ENCODE measurements at places on chromosomes 7 and 10.

DNA sequence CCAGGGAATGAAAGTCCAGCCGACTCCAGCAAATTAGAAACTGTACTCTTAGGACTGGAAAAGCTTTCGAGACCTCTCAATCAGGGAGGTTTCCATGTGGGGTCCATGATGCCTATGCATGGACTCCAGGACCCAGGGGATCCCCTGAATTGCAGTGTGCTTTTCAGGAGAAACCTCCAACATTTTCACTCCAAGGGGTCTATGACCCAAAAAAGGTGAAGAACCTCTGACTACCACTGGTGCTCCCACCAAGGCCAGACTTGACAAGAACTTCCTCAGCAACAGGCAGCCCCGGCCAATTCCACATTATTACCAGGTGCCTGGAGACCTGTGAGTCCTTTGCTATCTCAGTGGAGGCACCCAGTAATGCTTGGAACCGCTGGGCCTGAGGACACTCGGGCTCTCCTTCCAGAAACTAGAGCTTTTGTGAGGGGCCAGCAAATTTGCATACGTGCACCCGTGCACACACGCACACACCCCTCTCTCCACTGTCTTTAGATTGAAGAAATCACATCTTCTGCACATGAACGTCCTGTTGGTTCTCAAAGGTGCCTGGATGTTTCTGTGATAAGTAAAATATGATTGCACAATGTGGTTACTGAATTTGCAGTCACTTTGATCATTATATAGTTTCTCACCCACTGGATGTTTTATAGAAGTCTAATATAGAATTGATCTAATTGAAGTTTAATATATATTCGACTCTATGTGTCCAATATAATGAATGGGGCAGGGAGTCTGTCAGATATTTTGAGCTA is 54.7 kb downstream of the SYPL1 start:
- DNase-seq: no peak

DNA sequence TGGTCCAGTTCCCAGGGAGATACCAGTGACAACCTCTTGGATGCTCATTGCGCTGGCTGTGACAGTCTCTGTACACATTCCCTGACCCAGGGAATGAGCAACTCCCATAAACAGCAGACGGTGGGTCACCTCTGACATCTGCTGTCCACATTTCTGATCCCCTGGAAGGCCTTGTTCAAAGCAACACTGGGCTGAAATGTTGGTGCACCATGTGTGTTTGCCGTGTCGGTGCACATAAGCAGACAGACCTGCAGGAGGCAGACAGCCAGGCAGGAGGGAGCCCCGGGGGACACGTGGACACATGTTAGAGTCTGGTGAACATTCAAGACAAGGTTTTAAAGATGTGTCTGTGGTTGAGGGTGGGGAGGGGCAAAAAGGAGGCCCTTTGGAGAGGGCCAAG is 254.9 kb downstream of the PLXNA4 start:
- peak; percentile 26 for DNase-seq

GRCh38 chr10:68067508-68067907 is 7.6 kb downstream of the HERC4 start:
- no peak for DNase-seq

GRCh38 chr7:37448636-37449361 is at the start of gene ELMO1:
Gene ELMO1 (minus strand): TSS chr7:37448864. CDS start chr7:37342690, 106,174 bp downstream.
- DNase-seq: no peak

DNA sequence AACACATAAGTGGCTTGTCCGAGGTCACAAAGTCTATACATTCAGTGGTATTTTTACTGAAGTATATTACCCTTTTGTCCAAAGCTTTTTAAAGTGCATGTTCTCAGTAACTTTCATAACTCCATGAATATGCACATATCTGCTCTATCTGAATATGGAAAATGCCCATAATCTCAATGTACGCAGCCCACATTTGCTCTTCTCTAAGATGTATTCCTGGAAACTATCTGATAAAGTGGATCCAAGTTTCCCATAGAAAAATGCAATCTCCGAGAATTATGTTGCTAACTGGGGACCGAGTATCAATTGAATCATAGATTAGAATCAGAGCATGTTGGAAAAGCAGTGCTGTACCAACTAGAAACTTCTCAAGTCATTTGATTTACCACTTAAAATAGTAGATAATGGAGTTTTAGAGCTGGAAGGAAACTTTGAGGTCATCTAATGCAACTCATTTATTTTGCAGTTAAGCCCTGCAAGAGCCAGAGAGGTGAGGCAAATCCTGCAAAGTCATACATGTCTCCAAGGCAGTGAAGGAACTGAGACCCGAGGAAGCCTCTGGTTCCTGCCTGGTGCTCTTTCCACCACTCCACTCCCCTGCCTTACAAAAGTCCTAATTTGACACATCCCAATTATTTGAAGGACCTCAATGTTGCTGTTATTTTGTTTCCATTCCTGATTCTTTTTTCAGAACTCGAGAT is 69.4 kb downstream of the CYCS start:
- DNase-seq: no peak

GRCh38 chr7:156751319-156751718 is 110.7 kb downstream of the RNF32 start:
- no peak for DNase-seq

GRCh38 chr7:112572669-112573301 is 92.0 kb downstream of the LSMEM1 start:
- peak; percentile 58 for DNase-seq

DNA sequence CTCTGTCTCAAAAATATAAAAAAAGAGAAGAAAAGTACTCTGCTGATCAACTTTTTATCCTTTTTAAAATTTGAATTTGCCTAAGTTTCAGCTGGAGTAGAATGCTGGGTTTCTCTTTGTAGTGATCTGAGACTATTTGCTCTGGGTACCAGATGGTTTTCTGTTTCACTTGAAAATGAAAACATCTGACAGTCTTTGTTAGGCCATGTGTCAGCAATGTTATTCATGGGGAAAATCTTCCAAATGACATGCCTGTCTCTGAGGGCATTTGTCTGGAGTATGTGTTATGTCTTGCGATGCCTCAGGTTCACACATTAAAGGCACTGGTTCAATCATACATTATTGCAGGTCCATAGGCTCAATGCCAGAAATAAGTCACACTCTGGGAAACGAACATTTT is 175.3 kb upstream of the TMEM229A start:
- DNase-seq: no peak

GRCh38 chr10:119608316-119609155 is 11.8 kb upstream of the TIAL1 start:
- DNase-seq: peak; percentile 10

DNA sequence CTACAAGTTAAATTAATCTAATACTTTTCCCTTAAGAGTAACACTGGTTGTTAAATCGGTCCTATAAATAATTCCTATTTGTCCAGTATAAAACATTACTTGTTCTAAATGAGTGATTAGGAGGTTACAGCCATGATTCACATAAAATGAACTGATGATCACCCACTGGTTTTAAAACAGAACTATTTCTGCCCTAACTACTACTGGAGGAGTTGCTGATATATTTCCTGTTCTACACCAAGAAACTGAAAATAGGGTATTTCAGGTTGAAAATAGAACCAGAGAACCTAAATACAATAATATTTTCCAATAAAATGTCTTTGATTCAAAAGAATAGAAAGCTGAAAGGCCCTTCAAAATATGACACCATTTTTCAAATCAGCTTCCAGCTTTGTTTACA is 30.9 kb downstream of the DNAJC1 start:
- DNase-seq: no peak

DNA sequence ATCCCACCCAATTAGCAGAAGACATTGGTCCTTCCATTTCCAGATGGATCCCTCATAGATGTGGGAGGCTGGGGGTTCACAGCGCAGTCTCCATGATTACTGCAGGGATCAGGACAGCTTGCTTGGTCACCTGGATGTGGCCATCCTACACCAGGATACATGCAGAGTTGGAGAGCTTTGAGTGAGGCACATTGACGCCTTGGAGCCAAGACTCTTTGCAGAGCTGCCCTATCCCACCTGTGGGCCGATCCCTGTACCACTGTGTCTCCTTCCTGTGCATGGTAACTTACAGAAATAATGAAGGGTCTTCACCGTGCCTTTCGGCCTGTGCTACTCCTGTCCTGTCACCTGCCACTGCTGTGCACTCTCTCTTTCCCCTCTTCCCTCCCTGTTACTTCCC is 444.8 kb downstream of the GLRX3 start:
- DNase-seq: no peak

- DNase-seq: no peak
Observed at GRCh38 chr7:120475994-120476393, 203.0 kb downstream of the KCND2 start.

GRCh38 chr7:123864436-123864835 is 19.5 kb downstream of the HYAL4 start:
- DNase-seq: peak; percentile 63

DNA sequence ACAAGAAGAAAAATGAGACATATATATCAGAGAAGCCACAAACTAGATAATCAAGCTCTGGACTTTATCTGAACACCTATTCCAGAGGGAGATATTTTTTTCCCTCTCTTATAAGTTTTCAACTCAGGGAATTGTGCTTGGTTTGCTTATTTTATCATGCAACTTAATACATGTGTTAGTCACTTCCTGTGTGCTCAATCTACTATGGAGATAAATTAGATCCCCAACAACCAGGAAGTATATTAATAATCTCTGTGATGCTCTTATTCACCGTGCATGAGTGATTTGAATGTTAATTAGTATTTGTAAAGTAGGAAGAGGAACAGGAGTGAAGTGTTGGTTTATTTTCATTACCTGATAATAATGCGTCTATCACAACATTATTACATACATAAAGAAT is 38.8 kb upstream of the ZNF365 start:
- DNase-seq: no peak

DNA sequence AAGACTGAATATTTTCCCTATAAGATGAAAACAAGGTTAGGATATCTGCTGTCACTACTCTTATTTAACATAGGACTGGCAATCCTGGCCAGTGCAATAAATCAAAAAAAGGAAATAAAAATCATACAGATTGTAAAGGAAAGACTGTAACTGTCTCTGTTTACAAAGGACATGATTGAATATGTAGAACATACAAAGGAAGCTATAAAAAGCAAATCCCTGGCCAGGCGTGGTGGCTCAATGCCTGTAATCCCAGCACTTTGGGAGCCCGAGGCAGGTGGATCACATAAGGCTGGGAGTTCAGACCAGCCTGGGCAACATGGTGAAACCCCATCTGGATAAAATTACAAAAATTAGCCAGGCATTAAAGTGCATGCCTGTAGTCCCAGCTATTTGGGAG is 15.8 kb downstream of the ZNF485 start:
- no peak for DNase-seq

Data from NCI-H1417 (cell line).